Sigmoid colon (tissue), 7 donors: ENCODE measurements at places on chromosomes 4 and X. TPM values are rescaled to one million over a fixed set of nuclear protein-coding genes. Genes with fewer than 3 reads are reported as not detected.

DNA sequence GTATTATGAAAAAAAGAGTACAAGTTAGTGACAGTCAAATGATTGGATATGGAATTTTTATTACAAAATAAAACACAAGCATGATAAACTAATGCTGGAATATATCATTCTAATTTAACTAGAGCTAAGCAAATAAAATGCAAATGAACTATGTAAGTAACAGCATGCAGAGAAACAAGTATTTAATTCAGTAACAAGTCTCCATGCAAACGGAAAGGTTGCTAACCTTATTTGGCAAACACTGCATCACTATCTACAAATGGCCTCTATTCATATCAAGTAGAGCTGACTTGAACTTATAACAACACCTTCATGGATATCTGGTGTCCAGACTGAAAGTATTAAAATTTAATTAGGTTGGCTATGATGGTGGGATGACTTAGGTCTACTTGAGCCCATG is 15.4 kb downstream of the PPM1K start:
- no peak for DNase-seq

GRCh38 chrX:67619253-67619652 is 75.4 kb downstream of the AR start:
- no peak for DNase-seq

Gene C4orf46
- polyA plus RNA-seq, result 2.4 TPM

Gene LUZP4
- polyA plus RNA-seq, result not detected

DNA sequence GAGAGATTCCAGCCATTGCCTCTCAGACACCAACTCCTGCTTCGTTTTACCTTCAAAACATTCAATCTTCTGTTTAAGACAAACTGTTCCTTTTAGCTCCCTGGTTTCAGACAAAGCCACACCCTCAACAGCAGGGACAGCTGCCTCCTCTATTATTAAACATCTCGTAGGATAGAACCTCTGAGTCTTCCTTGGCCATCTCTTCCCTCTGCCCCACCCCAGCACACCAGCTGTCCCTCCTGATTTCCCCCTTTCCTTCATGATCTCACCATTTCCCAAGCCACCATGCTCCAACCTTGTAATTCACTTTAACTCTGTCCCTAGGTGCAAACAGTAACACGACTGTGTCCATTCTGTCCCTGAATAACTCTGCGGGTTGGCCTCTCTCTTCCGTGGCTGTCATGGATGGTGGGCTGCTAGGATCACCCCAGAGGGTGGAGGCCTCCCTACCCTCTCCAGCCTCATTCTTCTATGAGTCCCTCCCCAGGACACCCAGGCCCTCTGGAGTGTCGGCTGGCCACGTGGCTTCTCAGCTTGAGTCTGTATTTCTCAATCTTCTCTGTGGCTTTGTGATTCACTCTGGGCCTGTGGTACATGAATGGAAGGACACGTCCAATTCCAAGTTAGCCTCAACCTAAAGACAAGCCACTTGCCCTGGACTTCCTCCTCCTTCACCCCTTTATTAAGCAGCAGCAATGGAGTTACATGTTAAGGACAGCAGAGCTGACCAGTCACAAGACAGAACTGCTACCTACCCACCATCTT is 349.9 kb downstream of the FBXW7 start:
- no peak for DNase-seq

- no peak for DNase-seq
Observed at GRCh38 chrX:50996930-50997329, 86.4 kb downstream of the BMP15 start.

GRCh38 chr4:67332627-67333026 is 212.7 kb downstream of the CENPC start:
- DNase-seq, result no peak

- no peak for DNase-seq
Observed at GRCh38 chr4:165293061-165293460, 34.4 kb upstream of the MSMO1 start.

GRCh38 chr4:96056346-96056934 is 216.5 kb downstream of the PDHA2 start:
- no peak for DNase-seq

Gene RASSF6
- polyA plus RNA-seq, result 30.1 TPM

DNA sequence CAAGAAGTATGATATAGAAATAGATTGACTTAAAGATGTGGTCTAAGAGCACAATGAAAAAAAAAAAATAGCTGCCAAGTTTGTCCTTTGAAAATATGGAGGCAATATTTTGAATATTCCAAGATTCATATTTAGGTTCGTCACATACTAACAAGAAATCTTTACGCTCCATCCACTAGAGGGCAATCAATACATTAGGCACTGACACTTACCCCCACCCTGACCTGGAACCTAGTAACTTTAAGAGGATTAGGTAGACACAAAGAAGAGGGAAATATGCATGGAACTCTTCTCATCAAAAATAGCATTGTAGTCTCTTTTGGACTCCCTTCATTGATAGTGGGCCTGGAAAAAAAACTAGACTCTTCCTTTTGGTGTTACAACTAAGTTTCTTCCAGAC is 1108.1 kb downstream of the PCDH19 start:
- DNase-seq, result no peak

- no peak for DNase-seq
Observed at GRCh38 chrX:19174401-19175025, 52.2 kb upstream of the ADGRG2 start.

DNA sequence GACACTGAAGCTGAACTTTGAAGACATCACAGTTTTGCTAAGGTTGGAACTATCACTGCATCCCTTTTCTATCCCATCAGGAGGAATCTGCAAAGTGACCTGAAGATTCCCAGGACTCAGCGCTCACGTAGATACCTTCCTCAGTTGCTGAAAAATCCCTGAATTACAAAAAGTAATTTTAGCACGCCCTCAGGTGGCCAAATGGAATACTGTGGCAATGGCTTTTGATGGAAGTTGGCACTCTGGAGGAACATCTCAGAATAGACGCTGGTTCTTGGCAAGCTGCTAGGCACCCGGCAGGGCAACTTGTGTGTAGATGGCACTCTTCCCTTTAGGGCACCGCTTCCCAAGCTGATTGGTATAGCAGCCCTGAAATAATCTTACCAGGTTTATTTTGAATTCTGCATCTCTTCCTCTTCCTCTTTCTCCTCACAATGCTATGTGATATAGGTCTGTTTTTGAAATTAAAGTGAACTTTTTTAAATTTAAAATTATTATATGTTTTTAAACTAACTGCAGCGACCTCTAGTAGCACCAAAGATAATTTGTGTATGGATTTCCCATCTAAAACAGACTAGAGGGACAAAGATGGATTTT is 16.3 kb upstream of the ESX1 start:
- DNase-seq, result no peak

DNA sequence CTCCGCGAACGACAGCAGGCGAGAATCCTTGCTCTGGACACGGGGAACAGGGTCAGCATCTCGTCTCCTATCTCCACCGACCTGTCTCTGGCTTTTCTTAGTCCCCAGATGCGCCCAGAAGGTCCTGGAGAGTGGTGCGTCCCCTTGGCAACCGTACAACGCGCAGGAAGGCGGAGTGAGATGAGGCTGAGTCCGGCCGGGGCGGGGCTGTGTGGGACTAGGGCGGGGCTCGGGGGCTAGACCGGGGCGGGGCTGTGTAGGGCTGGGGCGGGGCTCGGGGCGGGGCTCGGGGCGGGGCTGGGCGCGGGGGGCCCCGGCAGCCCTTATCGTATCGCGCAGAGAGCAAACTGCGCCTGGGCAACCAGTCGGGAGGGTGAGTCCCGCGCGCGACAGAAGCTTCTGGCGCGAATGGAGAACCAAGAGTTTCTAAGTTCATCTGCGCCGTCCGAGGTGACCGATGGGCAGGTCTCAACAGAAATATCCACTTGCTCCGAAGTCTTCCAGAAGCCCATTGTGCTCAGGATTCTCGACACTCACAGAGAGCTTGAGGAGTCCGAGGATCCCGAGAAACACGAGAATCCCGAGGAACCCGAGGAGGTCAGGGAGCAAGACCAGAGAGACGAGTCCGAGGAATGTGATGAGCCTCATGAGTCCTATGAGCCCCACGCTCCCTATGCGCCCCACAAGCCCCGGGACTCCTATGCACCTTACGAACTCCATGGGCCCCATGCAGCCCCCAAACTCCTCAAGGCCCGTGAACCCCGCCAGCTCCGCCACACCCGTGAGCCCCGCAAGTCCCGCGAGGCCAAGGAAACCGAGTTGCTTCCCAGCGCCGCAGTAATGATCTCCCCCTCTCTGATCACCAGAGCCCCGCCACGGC is 24.9 kb downstream of the ARL9 start:
- DNase-seq, result peak; percentile 96

- DNase-seq, result no peak
Observed at GRCh38 chr4:15756361-15756861, 21.7 kb upstream of the CD38 start.

Gene BOD1L1
- polyA plus RNA-seq, result 17.7 TPM

GRCh38 chr4:40423735-40424134 is 88.6 kb downstream of the CHRNA9 start:
- DNase-seq, result no peak

Gene ADAMTS3
- 0.17 TPM for polyA plus RNA-seq

Gene NHSL2
- polyA plus RNA-seq, result under 0.01 TPM

GRCh38 chr4:153465615-153466080 is 512 bp upstream of the TMEM131L start:
- DNase-seq, result peak; percentile 75

GRCh38 chrX:4978613-4979012 is 1250.1 kb downstream of the NLGN4X start:
- DNase-seq, result no peak

- no peak for DNase-seq
Observed at GRCh38 chr4:26529479-26529878, 39.2 kb upstream of the CCKAR start.

- DNase-seq, result no peak
Observed at GRCh38 chr4:111639876-111640275, 505.4 kb upstream of the FAM241A start.
